ENCODE measurements at places on chromosomes 7 and 10.

GRCh38 chr10:73060738-73061635 lies 35.7 kb downstream of the P4HA1 start:
- no peak for DNase-seq

DNA sequence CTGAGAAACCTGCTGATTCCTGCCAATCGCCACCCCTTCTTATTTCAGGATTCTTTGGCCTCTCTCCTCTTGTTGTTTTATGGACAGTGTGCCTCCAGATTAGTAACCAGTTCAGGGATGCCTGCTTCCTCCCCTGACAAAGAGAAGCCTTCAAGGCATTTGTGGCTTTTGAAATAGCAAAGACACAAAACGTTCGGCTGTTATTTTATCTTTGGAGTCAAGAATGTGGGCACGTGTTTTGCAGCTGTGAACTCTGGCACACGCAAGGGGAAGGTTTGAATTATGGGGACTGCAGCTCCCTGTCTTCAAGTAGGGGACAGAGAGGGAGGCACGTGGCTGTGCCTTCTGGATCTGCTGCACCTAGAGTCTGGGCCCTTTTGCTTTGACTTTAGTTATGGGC lies 157.9 kb upstream of the GRB10 start:
- DNase-seq: no peak

- no peak for DNase-seq
Observed at GRCh38 chr10:79221110-79222051, 125.9 kb upstream of the PPIF start.

DNA sequence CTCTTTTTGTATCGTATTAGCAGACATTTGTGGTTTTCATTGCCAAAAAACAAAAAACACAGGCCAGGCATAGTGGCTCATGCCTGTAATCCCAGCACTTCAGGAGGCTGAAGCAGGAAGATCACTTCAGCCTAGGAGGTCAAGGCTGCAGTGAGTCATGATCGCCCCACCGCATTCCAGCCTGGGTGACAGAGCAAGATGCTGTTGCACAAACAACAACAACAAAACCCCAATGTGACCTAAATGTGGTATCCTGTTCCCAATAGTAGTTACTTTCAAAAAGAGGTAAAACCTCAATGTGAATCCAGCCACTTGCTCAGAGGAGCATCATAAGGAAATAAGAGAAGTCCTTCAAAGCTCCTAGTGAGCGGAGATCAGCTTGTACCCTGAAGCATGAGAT lies 45.8 kb upstream of the SKAP2 start:
- DNase-seq: no peak

- peak; percentile 45 for DNase-seq
Observed at GRCh38 chr7:149071641-149072437, 18.7 kb downstream of the ZNF786 start.

GRCh38 chr10:88858491-88858890 lies 6.8 kb upstream of the ANKRD22 start:
- no peak for DNase-seq

DNA sequence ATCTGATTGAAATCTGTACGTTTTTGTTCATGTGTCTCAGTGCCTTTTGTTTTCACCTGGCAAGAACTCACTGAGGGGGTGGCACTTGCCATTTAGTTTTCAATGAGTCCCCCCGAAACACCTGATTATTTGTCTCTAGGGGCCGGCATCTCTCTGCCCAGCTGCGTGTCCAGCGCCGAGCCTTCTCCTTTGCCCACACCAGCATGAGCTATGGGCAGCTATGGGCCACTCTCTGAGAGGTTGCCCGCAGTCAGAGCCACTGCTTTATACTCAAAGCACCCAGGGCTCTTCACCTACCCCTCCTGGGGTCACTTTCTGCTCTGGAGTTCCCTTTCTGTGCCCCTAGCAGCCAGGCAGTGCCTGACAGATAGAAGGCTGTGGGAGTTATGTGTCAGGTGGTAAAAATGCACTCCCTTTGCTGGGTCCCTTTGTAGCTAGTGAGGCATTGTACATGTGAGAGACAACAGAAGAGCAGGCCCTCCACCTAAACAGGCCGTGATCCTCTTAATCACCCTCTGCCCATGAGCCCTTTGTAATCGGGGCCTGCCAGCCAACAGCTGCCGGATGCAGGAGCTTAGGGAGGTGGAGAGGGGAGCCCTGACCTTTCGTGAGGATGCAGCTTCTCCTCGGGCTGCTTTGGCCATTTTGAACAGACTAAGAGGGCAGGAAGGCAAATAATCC lies 133.1 kb upstream of the NPS start:
- DNase-seq: no peak

- no peak for DNase-seq
Observed at GRCh38 chr10:33395201-33395600, 60.7 kb upstream of the NRP1 start.

GRCh38 chr10:106830006-106830405 lies 334.5 kb downstream of the SORCS1 start:
- no peak for DNase-seq

GRCh38 chr7:141562972-141563371 lies 11.8 kb downstream of the AGK start:
- DNase-seq: no peak

DNA sequence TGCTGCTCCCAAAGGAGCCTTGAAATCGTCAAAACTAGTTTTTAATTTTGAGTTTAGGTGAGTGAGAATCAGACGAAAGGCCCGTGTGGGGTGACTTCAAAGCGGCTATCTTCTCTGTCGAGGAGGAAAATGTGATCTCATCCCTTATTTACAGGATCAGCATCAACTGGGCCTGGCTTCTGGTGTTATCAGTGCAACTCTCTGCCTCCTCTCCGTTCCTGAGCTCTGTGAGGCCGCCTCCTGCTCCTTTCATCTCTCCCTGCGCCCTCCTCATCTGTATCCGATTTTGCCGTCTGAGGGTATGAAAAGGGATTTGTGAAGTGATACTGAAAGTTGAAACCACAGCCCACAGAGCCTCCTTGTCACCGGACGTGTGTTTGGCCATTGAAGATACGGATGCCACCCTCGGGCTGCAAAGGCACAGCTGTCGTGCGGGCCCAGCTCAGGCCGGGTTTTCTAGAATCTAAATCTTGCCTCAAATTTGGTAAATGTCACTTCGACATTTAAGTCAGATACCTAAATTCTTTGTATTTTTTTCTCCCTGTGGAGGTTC lies 408.7 kb upstream of the ADARB2 start:
- no peak for DNase-seq

GRCh38 chr7:31105256-31105950 lies 53.3 kb downstream of the ADCYAP1R1 start:
- no peak for DNase-seq

- no peak for DNase-seq
Observed at GRCh38 chr10:18523025-18523424, 128.4 kb downstream of the NSUN6 start.

- DNase-seq: no peak
Observed at GRCh38 chr7:132500727-132501440, 75.4 kb downstream of the PLXNA4 start.

DNA sequence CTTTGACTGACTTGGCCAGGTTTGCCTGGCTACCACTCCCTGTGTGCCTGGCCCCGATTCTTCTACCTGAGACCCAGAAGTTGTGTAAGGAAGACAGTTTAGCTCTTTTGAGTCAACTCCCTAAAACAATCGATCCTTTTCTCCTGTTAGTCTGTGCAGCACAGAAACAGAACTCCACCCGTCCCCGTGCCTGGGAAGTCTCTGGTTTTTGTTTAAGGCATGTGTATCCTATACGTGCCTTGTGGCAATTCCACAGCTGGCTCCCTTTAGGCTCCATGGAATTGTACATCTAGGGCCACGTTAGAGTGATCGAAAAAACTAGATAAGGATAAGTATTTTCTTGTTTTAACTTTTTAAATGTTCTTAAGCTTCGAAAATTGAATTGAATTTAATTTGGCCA lies 131.6 kb downstream of the BICC1 start:
- DNase-seq: no peak

DNA sequence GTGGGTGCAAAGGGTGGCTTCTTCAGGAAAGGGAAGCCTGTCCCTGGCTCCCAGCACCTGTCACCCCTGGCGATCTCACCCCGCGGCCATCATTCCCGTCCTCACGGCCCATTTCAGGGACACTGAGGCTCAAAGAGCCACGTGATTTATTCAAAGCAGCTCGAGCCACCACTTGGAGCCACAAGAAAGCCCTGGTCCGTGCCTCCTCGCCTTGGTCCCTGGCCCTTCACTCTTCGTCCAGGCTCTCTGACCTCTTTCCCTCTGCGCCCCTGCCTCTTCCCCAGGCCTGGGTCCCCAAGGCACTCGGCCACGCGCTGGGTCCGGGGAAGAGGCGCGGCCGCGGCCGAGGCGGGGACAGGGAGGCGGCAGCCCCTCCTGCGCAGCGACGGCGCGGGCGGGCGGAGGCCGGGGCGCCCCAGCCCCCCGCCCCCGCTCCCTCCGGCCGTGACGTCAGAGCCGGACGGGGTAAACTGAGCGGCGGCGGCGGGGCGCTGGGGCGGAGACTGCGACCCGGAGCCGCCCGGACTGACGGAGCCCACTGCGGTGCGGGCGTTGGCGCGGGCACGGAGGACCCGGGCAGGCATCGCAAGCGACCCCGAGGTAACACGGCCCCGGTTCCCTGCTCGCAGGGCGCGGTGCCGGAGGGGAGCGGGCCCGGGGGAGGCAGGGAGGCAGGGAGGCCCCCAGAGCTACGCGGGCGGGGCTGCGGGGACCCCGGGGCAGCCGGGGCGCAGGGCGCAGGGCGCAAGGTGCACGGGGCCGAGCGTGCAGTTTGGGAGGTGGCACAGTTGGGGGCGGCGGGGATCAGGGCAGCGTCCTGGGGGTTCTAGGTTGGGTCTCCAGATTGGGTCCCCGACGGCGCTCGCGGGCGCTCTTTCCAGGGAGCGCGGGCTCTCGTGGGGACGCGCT lies at the start of gene SLC18A2:
Gene SLC18A2 (plus strand): TSS at position 494 of the 909 bp plus-strand sequence. CDS start 580 bp downstream, outside the sequence.
- no peak for DNase-seq

DNA sequence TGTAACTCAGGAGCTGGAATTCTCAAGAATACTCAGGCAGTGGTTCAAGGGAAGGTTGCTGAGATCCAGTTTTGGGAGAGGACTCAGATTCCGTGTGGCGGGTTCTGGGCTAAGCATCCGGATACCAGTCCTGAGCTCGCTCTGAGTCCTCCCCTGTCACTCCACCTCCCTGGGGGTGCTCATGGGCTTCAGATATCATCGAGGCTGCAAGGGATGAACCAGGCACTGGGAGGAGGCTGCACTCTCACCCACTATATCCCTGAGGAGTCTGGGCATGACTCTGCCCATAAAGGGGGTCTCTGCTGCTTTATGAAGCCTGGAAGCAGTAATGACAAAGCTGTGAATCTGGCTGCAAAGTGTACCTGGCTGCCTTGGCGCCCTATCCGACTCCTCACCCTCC lies 188.5 kb downstream of the TNS3 start:
- no peak for DNase-seq

DNA sequence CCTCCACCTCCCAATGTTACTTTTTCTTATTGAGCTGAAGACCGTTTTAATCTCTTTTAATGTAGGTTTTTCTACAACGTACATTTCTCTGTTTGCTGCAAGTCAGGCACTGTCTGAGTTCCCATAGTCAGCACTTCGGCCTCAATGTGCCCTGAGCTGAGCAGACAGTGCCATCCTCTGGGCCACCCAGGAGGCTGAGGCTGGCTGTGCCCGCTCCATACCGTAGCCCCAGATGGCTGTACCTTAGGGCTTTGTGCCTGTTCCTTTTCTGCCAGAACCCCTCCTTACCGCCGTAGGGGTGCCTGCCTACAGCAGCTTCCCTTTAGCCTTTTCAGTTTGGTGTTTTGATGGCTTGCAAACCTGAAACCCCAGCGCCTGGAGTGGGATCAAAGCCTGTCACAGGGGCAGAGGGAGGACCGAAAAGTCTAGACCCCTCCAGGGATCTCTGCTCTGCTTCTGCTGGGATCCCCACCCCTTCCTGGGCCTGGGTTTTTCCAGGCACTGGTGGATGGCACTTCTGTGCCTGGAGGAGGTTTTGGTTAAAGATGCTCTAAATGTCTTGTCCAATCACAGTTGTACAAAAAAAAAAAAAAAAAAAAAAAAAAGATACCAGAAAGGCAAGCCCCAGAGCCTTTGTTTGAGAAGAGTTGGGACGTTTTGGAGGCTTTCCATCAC lies 9.0 kb downstream of the AGAP3 start:
- DNase-seq: no peak

- DNase-seq: no peak
Observed at GRCh38 chr10:32190890-32191491, 134.8 kb upstream of the KIF5B start.

GRCh38 chr7:36670585-36671431 lies 53.5 kb downstream of the AOAH start:
- DNase-seq: peak; percentile 45

GRCh38 chr7:40551685-40552576 lies 417.1 kb downstream of the SUGCT start:
- no peak for DNase-seq

GRCh38 chr7:4066206-4066605 lies 615.9 kb upstream of the FOXK1 start:
- DNase-seq: no peak

DNA sequence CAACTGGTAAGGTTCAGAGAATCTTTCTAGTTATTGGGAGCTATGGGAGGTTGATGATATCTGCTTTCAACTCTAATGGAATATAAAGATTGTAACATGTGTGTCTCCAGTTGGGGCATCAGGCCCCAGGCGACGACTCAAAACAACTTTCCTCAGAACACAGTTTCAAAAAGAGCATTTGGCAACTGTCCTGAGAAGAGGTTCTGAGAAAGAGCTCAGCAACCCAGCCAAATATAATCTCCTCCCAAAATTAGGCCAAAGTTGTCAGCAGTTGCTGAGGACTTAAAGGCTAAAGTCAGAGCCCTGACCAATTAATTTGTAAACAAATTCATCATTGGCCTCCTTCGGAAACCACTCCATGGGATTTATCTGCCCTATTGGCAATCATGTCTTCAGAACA lies 251.1 kb upstream of the NFE2L3 start:
- DNase-seq: no peak

DNA sequence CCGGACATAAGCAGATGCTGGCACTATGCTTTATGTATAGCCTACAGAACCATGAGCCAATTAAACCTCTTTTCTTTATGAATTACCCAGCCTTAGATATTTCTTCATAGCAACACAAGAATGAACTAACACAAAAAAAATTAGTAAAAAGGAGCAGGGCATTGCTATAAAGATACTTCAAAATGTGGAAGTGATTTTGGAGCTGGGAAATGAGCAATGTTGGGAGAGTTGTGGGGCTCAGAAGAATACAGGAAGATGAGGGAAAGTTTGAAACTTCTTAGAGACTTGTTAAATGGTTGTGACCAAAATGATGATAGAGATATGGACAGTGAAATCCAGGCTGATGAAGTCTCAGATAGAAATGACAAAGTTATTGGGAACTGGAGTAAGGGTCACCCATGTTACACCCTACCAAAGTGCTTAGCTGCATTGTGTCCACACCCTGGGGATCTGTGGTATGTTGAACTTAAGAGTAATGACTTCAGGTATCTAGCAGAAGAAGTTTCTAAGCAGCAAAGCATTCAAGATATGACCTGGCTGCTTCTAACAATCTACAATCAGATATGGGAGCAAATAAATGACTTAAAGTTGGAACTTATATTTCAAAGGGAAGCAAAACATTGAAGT lies 24.2 kb downstream of the PNLIPRP3 start:
- DNase-seq: no peak

- DNase-seq: no peak
Observed at GRCh38 chr7:150447966-150448788, 2.3 kb upstream of the GIMAP8 start.

GRCh38 chr7:111075498-111075897 lies 15.4 kb upstream of the LRRN3 start:
- no peak for DNase-seq

Data from stimulated activated CD4-positive, alpha-beta T cell treated with anti-CD3 and anti-CD28 coated beads, Interleukin-15, amount 100 ng/mL, for 48 hours (primary cell).